ENCODE measurements at places on chromosomes 7 and 10. TPM values are rescaled to one million over a fixed set of nuclear protein-coding genes. Genes with fewer than 3 reads are reported as not detected.

Gene INHBA
- 2.6 TPM for total RNA-seq

Gene FZD8
- 23.8 TPM for total RNA-seq

Gene ANKRD7
- total RNA-seq = 0.16 TPM

Gene NUTM2B
- 0.25 TPM for total RNA-seq

Gene CCDC146
- total RNA-seq = 1.5 TPM

Gene CYP3A5
- not detected for total RNA-seq

Gene SLC16A9
- 0.16 TPM for total RNA-seq

Gene CCDC3
- 1.5 TPM for total RNA-seq

Gene DNAJC2
- total RNA-seq = 15.1 TPM

Gene AKR1B15
- total RNA-seq = not detected

Gene TRAPPC14
- 7.7 TPM for total RNA-seq

Gene NPY
- not detected for total RNA-seq

Gene CYP3A4
- total RNA-seq = not detected

Gene SLC39A12
- total RNA-seq = not detected

Gene NPY4R
- total RNA-seq = not detected

Gene FAM221A
- 4.2 TPM for total RNA-seq

Gene SSC4D
- 0.44 TPM for total RNA-seq

Gene SPDYE3
- not detected for total RNA-seq

Gene HOGA1
- 0.16 TPM for total RNA-seq

Gene RAB19
- not detected for total RNA-seq

Gene NPY4R2
- total RNA-seq = not detected

Gene GIMAP6
- total RNA-seq = 136 TPM

Gene MCU
- 18.1 TPM for total RNA-seq

Gene CXCL12
- 17.4 TPM for total RNA-seq

Gene RELN
- total RNA-seq = 899 TPM

Gene SGCE
- total RNA-seq = 87.5 TPM

Gene LEP
- total RNA-seq = not detected

Gene SMKR1
- total RNA-seq = 0.38 TPM

Gene POM121
- 9.8 TPM for total RNA-seq
